ENCODE measurements at places on chromosomes 4 and X.

DNA sequence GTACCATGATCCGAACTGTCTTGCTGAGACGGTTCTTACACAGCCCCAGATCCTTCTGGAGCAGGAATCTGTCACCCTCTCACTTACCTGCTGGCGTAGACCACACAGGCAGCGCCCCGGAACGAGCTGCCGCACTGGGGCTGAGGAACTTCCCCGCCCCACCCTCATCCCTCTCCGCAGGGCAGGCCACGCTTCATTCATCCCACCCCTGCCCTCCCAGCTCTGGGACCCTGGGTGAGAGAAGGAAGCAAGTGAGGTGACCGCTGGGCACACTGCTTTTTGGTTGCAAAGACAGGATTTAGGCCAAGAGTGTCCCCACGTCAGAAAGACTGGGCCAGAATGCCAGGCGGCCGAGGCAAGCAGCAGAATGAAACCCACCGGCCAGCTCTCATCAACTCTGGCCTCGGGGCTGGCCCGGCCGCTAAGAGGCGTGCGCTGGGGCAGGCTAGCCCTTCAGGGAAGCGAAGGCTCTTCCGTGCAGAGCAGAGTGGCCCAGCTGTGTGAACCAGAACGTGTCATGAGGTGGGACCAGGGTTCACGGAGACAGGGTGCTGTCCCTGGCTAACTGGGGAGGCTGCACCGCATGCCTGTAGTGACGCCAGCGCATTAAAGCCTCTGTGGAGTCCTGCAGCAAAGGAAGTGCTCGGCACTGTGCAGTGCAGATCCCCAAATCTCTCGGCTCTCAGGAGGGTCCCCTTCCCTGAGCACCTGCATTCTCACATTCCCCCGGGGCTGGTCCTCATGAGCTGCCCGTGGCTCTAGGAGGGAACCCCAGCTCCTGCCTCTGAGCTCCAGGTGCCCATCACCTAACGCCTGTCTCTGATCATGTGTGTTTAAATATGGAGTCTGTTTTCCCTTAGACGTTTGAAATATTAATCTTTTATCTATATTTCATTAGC is 6.4 kb downstream of the LRPAP1 start:
- DNase-seq, result no peak

DNA sequence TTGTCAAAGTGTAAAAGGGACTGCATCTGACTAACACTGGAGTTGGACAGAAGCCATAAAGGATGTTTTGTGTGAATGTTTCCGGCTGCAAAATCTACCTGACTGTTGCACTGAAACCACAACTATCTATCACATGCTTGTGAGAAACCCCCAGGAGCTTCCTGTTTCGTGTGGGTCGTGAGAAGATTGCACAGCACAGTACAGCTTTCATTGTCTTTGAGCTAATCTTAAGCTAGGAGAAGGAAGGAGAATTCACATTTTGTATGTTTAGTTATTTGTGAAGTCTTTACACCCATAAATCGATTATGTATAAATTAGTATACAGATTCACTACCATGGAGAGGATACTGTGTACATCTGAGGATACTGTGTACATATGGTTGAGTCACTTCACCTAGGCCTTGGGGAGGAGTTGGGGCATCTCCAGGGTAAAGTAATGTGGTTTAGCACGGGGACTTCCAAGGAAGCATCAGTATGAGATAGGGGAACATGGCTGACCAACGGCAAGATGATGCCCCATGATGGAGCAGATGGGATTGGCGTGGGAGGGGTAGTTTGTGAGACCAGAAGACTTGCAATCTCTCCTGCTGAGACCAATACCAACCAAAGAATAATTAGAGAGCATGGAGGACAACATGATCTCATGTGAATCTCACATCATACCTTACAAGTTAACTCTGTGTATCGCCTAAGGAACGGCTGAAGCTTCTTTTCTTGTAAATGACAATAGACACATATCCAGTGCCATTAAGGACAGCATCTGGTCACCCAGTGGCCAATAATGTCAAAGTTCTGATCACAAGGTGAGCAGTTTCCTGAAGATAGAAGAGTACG is 43.1 kb upstream of the FAM9C start:
- DNase-seq, result no peak

GRCh38 chrX:67619253-67619652 is 75.4 kb downstream of the AR start:
- no peak for DNase-seq

DNA sequence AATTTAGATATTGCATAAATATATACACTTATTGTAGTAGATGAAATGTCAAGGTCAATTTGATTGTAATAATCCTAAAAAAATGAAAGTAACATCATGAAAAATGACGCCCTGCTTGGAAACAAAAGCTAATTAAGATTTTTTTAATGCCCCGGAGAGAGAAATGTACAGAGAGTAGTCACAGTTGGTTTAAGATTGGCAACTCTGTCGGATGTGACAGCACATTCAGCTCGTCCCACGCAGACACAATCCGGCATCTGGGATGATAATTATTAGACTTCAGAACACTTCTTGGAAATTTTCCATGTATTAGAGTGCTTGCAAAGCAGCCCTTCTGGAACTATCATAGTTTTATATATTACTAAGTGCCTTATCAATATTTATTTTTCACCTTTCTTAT is 478.0 kb downstream of the PDHA2 start:
- DNase-seq, result no peak

DNA sequence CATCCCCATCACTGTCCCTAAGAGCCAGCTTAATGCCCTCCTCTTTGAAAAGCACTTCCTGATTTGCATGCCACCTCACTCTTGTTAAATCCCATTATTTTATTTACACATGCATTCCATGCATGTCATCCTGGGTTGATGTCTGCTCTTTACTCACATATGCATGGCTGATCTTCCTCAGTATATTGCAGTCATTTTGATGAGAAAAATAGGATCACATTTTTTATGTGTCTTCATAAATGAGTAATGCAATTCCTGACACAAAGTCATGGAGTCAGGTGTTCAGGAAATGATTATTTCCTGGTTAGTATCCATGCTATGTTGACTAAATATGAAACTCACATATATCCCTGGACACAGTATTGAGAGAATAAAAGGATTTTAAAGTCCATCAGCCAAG is 204.7 kb downstream of the SLIT2 start:
- DNase-seq, result no peak

DNA sequence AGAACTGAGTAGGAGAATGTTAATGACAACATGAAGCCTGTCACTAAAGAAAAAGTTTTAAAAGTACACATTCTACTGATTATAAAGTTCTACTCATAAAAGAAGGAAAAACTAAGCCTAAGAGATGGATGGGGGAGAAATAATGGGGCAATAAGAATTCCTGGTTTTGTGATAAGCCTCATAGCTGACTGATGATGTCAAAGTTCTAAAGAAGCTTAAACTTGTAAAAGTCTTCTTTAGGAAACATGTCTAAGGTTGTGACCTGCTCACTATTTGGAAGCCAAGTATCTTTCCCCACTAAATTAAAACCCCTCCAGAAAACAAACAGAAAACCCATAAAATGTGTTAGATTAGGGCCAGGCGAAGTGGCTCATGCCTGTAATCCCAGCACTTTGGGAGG is 232.9 kb upstream of the GIMD1 start:
- DNase-seq, result no peak

Measured in activated naive CD8-positive, alpha-beta T cell treated with anti-CD3 and anti-CD28 coated beads, Interleukin-2, amount 10 ng/mL, durations not matched to agents 7 days and 5 days (primary cell).